Pancreas (tissue), 10 donors: ENCODE measurements at places on chromosomes 16 and 17. TPM values are rescaled to one million over a fixed set of nuclear protein-coding genes. Genes with fewer than 3 reads are reported as not detected.

- DNase-seq = peak; percentile 65
Measured at GRCh38 chr17:82414548-82415281, 3.4 kb upstream of the HEXD start.

MGAT5B gene
- total RNA-seq = 0.25 TPM

GRCh38 chr17:31269036-31269577 is 27.9 kb downstream of the OMG start:
- no peak for DNase-seq

GNAO1 gene
- total RNA-seq = 4.5 TPM

ASGR1 gene
- total RNA-seq = 0.47 TPM

GRCh38 chr17:7156342-7156940 is 22.7 kb downstream of the ASGR1 start:
- DNase-seq = no peak
